ENCODE measurements at places on chromosomes 1 and 21.

- DNase-seq = peak; percentile 73
- H3K27me3 ChIP-seq = no peaks in the 10 kb centered on the region
- no peak overlapping the region for H3K27ac ChIP-seq
- no peaks in the 10 kb centered on the region for H3K36me3 ChIP-seq
Observed at GRCh38 chr1:33725037-33725436, 138.8 kb upstream of the HMGB4 start.

DNA sequence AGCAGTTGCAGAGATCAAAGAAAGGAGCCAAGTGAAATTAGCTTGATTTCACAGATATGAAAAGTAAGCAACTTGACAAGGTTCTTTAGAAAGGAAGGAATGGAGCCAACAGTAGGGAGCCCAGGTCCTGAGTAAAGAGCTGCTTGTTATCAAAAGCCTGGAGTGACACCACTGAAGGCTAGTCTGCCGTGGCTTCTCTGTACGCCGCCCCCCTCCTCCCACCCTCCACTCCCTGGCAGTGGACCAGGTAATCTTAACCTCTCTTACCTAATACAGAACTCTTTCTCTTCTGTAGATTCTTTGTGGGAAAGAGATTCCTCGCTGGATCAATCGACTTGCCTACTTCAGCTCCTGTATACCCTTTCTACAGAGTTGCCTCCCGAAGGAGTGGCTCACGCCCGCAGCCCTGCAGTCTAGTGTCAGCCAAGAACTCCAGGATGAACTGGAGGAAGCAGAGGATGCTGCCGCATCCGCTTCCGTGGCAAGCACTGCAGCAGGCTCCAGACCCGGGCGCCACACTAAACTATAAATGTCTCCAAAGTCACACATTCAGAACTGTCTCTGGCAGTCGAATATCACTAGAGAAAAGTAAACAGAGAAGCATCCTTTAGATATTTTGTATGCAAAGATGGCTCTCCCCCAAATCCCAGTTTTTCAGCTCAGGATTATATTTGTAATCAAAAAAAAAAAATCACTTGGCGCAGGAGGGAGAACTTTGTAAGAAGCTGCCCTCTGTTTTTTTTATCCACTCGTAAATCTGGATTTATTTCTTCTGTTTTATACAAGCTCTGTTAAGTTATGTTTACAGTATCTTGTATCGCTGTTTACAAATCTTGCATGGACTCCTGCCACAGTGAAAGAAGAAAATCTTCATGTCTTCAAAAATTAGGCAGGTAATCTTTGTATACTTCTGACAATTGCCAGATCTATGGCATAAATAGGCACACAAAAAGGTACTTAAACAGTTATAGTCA, 52.6 kb downstream of the DESI2 start:
- peaks cover 32% of the 10 kb centered on the region for H3K36me3 ChIP-seq
- DNase-seq = no peak

GRCh38 chr1:96388421-96389310, 332.9 kb upstream of the PTBP2 start:
- no peak for DNase-seq
- peaks cover 23% of the 10 kb centered on the region for H3K4me1 ChIP-seq
- H3K27ac ChIP-seq = peak overlapping the region; percentile 5
- no peaks in the 10 kb centered on the region for H3K27me3 ChIP-seq

DNA sequence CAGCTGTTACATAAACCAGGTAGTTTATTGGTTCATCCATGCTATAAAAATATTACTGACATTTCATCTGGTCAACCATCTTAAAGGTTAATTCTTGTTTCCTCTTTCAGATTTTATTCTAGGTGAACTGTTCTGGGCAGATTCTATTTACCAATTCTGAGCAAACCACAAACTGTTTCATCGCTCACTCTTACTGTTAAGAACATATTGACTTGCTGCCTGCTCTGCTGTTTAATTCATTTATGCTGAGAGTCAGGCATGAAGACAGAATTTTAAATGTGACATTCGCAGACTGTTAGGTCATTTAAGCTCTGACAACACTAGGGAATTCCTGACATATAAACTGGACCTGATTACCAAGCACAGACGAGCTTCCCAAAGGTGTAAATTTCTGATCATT, 98.3 kb downstream of the PIGK start:
- DNase-seq = no peak
- H3K27ac ChIP-seq = no peak overlapping the region
- peaks cover 3% of the 10 kb centered on the region for H3K4me1 ChIP-seq
- no peaks in the 10 kb centered on the region for H3K27me3 ChIP-seq
- peaks cover 10% of the 10 kb centered on the region for H3K36me3 ChIP-seq

DNA sequence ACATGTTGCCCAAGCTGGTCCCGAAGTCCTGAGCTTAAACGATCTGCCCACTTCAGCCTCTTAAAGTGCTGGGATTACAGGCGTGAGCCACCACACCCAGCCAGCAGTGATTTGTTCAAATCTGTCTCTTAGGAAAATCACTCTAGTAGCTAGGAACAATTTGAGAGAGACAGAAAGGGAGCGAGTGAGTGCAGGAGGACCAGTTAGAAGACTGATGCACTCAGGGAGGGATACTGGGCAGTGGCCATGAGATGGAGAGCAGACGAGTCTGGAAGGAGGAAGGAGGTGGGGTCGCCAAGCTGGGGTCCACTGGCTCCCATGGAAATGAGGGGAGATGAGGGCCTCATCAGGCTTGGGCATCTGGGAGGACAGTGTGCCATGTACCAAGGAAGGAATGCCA, 23.6 kb upstream of the SSBP3 start:
- DNase-seq = no peak
- H3K27ac ChIP-seq = no peak overlapping the region
- H3K36me3 ChIP-seq = no peaks in the 10 kb centered on the region

- H3K36me3 ChIP-seq = peaks cover 2% of the 10 kb centered on the region
- no peaks in the 10 kb centered on the region for H3K27me3 ChIP-seq
- no peak overlapping the region for H3K27ac ChIP-seq
- peaks cover 2% of the 10 kb centered on the region for H3K4me1 ChIP-seq
- no peak overlapping the region for H3K4me3 ChIP-seq
- no peak for DNase-seq
Observed at GRCh38 chr1:243701872-243702271, 148.2 kb downstream of the AKT3 start.

- no peak overlapping the region for H3K27ac ChIP-seq
- H3K36me3 ChIP-seq = no peaks in the 10 kb centered on the region
- peaks cover 11% of the 10 kb centered on the region for H3K27me3 ChIP-seq
- H3K4me1 ChIP-seq = no peaks in the 10 kb centered on the region
- no peak for DNase-seq
Observed at GRCh38 chr1:207430602-207431001, 23.5 kb upstream of the CR2 start.

GRCh38 chr1:230031131-230031530, 35.9 kb upstream of the GALNT2 start:
- no peak overlapping the region for H3K4me3 ChIP-seq
- no peak overlapping the region for H3K27ac ChIP-seq
- no peaks in the 10 kb centered on the region for H3K36me3 ChIP-seq
- no peaks in the 10 kb centered on the region for H3K4me1 ChIP-seq
- H3K27me3 ChIP-seq = no peaks in the 10 kb centered on the region
- DNase-seq = no peak

DNA sequence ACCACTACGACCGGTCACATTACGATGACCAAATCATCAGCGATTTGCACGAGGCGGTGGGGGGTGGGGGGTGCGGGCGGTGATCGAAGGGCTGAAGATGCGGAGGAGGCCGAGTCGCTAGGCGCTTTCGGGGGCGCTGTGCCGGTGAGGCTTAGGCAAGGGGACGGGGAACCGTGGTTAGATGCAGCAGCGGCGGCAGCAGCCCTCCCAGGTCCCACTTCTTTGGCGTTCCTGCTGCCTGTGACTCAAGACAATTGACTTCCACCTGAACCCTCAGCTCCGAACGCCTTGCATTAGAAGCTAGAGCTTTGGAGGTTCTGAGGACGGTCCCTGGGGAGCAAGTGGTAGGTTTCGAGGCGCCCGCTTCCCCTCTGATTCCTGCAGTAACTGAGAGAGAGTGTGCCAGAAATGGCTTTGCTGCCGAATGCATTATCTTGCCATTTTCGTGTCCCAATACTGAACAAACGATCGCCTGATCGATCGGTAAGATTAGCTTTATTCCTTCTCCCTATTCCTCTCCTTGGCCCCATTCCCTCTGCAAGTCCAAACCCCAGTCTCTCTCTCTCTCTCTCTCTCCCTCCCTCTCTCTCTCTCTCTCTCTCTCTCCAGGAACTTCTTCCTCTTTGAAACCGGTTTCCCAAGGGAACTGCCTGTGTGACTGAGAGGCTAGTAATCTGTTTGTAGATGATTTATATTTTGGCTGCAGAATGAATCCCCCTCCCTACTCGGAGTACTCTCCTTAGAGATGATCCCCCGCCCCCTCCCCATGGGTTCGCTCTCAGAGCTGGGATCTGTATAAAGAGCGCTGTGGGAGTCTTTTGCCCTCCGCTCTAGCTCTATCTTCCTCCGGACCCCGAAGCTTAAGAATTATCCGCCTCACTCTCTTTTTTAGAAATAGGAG, 735 bp upstream of the BRINP3 start:
- no peak for DNase-seq
- H3K27me3 ChIP-seq = peaks cover 30% of the 10 kb centered on the region
- no peak overlapping the region for H3K27ac ChIP-seq
- peak overlapping the region; percentile 88 for H3K4me3 ChIP-seq

- H3K27ac ChIP-seq = no peak overlapping the region
- no peak for DNase-seq
- no peaks in the 10 kb centered on the region for H3K36me3 ChIP-seq
- peaks cover 11% of the 10 kb centered on the region for H3K27me3 ChIP-seq
Observed at GRCh38 chr1:29504196-29504595, 267.9 kb downstream of the PTPRU start.

GRCh38 chr1:34870395-34870794, 10.8 kb upstream of the SMIM12 start:
- H3K27me3 ChIP-seq = peaks cover 35% of the 10 kb centered on the region
- no peaks in the 10 kb centered on the region for H3K4me1 ChIP-seq
- H3K27ac ChIP-seq = no peak overlapping the region
- DNase-seq = no peak
- H3K36me3 ChIP-seq = no peaks in the 10 kb centered on the region

DNA sequence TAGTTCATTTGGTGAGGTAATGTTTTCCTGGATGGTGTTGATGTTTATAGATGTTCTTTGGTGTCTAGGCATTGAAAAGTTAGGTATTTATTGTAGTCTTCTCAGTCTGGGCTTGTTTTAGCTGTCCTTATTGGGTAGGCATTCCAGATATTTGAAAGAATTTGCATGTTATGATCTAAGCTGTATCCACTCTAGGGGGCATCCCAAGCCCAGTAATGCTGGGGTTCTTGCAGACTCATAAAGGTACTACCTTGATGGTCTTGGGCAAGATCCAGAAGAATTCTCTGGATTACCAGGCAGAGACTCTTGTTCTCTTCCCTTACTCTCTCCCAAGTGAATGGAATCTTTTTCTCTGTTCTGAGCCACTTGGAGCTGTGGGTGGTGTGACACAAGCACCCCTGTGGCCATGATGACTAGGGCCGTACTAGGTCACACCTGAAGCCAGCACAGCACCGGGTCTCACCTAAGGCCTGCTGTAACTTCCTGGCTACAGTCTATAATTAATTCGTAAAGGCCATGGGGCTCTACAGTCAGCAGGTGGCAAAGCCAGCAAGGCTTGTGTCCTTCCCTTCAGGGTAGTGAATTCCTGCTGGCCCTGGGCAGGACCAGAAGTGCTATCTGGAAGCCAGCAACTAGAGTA, 74.8 kb upstream of the PDE4B start:
- no peaks in the 10 kb centered on the region for H3K36me3 ChIP-seq
- H3K27me3 ChIP-seq = peaks cover 58% of the 10 kb centered on the region
- no peak overlapping the region for H3K4me3 ChIP-seq
- no peak overlapping the region for H3K27ac ChIP-seq

GRCh38 chr1:111751906-111752575, 3.7 kb upstream of the DDX20 start:
- H3K27ac ChIP-seq = no peak overlapping the region
- H3K4me3 ChIP-seq = no peak overlapping the region
- no peaks in the 10 kb centered on the region for H3K36me3 ChIP-seq
- peaks cover 16% of the 10 kb centered on the region for H3K4me1 ChIP-seq
- DNase-seq = no peak
